Activated effector memory CD4-positive, alpha-beta T cell treated with anti-CD3 and anti-CD28 coated beads, Interleukin-2, amount 50 U/mL, for 16 hours (primary cell): ENCODE measurements at places on chromosomes 11 and 22.

DNA sequence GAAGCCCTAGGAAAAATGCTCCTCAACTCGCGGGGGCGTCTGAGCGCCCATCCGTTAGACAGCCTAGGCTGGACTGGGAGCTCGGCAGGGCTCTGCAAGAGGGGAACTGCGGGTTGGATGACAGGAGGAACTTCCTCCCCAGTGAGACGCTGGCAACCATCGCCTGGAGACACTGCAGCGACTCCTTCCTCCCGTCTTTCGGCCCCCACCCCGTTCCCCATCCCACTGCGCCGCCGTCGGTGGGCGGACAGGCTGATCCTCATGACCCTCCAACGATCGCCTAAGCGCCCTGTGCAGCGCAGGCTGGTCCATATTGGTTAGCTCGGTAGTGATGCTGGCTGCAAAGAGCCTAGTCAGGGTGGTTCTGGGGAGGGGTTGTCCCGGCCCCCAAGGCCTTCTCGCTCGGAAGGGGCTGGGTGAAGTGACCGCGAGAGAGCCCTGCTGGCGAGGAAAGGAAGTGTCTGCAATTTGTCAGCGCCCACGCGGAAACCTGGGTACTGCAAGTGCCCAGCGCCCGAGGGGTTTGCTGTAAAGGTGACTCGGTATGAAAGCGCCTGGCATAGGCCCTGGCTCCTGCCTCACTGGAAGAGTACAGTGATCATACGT, 638 bp downstream of the NRGN start:
- peak; percentile 83 for DNase-seq

- no peak for DNase-seq
Measured at GRCh38 chr11:24896118-24896835, 399.4 kb downstream of the LUZP2 start.

GRCh38 chr11:125222494-125222893, 57.9 kb downstream of the PKNOX2 start:
- DNase-seq = no peak

DNA sequence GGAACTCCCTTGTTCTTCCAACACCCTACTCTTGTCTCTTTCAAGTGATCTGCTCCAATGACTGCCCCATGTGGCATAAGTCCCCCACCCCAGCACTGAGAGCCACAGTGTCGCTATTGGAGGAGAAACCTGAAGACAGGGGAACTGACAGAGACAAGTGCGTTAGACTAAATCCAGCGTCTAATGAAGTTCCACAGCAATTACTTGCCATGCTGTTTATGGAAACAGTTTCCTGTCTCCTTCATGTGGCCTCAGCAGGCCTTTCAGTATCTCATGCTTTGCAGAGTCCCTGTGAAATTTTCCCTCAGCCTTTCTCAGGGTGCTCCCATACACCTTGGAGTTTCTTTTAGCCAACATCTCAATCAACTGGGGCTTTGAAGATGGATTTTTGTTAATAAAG, 277.4 kb downstream of the ETS1 start:
- DNase-seq = no peak

DNA sequence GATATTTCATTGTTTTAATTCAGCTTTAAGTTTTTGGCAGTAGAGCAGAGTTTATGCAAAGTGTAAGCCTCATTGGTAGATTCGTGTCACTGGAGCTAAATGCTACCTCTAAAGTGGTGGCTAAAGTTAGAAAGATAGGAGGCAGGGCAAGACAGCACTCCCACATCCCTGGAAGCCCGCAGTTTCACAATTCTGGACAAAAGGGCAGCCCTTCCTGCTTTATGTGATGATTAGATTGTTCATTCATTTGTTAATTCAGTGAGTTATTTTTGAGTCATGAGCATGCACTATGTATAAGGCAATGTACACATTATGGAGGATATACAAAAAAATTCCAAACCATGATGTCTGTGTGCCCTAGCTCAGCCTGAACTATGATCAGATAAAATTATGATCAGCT, 52.1 kb upstream of the EIF3M start:
- DNase-seq = no peak

GRCh38 chr22:43131773-43132501, 11.3 kb downstream of the MCAT start:
- DNase-seq = no peak

- DNase-seq = no peak
Measured at GRCh38 chr11:123457187-123457770, 27.2 kb downstream of the GRAMD1B start.

GRCh38 chr22:43554259-43554636, 142.4 kb downstream of the MPPED1 start:
- DNase-seq = no peak

DNA sequence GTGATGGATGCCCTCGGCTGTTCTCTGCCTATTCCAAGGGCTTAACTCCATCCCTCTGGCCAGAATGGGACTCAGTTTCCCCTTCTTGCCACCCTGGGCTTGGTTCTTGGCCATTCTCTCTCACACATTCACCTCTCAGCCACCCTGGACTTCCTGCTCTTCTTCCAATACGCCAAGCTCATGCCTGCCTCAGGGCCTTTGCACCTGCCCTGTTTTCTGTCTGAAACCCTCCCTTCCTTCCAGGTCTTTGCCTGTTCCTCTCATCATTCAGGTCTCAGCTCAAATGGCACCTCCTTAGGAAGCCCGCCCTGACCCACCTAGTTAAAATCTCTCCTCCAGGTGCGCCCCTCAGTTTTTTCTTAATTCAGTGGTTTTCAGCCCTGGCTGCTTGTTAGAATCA, 76.6 kb upstream of the TP53I11 start:
- no peak for DNase-seq

- DNase-seq = no peak
Measured at GRCh38 chr11:128840137-128840536, 27.0 kb downstream of the KCNJ1 start.

GRCh38 chr11:4416816-4417215, 23.3 kb upstream of the TRIM21 start:
- no peak for DNase-seq

DNA sequence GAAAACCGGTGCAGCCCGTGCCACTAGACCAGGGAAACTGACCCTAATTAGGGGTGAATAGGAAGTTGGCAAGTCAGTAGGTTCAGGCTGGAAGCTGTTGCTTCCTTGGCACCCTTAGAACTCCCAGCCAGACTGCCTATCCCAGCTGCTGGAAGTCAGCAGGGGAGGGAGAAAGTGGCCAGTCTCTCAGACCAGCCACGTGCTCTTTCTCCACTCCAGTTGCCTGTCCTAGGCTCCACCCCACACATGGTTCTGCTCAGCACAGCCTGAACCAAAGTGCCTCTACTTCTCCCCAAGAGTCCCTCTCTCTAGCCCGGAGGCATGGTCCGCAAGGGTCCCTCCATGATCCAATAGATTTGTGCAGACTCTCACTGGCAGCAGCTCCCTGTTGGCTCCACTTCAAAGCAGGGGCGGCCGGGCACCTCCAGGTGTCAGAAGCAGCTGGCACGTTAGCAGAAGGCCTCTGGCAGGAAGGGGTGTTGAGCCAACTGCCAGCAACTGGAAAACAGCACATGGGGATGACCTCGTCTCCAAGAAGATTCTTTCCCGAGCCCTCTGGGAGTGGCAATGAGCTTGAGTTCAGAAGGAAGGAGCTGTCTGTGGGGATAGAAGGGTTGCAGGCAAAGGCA, 27.7 kb downstream of the ARFGAP2 start:
- DNase-seq = peak; percentile 50

- DNase-seq = no peak
Measured at GRCh38 chr22:45072322-45072903, 62.6 kb upstream of the PHF21B start.

GRCh38 chr11:28461338-28461737, 353.1 kb downstream of the METTL15 start:
- DNase-seq = no peak

- no peak for DNase-seq
Measured at GRCh38 chr22:41245917-41246499, 5.3 kb upstream of the CHADL start.

DNA sequence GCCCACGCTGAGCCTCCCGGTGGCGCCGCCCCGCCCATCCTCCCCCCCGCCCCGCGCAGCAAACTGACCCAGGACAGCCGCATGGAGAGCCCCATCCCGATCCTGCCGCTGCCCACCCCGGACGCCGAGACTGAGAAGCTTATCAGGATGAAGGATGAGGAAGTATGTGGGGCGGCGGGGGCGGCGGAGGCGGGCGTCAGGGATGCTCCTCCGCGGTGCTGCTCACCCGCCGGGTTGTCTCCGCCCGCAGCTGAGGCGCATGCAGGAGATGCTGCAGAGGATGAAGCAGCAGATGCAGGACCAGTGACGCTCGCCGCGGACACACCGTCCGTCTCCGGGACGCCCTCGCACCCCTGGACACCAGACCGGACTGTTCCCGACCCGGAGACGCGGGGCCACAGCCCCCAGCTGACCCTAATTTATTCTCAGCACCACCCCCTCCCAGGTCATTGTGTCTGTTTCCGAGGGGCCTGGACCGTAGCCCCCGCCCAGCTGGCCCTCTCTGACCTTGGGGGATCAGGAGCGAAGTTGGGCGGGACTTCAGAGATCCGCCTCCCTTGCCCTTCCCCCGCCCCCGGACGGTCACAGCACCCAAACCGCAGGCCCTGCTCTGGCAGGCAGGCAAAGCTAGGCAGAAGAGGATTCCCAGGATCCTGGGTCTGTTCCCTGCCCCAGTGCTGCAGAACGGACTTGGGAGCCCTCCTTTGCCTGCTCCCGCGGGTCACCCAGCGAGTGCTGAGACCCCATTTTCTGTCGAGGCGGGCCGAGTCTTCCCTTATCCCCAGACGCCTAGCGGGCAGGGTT, 959 bp upstream of the GP1BB start:
- DNase-seq = no peak

DNA sequence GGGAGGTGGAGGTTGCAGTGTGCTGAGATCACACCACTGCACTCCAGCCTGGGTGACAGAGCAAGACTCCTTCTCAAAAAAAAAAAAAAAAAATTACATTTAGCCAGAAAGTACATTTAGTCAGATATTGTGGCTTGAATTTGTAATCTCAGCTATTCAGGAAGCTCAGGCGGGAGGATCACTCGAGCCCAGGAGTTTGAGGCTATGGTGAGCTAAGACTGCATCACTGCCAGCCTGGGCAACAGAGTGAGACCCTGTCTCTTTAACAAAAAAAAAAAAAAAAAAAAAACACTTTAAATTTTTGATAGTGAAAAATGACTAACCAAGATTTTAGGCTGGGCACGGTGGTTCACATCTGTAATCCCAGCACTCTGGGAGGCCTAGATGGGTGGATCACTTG, 27.3 kb downstream of the MRTFA start:
- DNase-seq = no peak

DNA sequence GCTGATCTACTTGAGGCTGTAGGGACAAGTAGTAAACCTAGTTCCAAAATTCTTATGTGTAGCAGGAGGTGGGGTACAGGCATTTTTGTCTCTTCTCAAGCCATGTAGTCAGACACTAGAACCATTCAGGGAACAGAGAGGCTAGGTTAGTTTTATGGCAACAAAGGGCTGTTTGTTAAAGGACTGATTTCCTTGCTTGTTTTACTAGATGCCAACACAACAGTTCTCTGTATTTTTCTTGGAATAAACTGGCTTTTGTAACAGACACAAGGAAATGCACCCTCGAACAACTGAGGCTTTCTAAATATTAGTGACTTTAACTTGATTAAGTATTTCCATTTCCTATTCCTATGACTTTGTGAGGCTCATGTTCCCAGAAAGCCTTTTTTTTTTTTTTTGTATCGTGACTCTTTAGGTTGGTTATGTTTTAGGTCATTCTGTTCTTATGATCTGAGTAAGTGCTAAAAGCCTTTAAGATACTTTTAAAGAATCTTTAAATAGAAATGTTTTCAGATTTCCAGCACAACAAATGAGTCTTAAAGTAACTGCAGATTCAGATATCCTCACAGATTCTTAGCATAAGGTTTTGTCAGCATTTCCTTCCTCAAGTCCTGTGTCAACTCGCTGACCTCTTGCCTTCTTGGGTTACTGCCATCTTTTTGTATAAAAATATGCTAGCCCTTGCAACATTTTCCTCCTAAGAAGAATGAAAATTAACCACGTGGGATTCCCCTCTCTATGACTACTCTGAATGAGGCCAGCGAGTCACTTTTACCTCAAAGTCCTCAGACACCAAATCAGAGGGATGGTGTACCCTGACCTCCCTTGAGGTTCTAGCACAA, 92.5 kb downstream of the CCDC83 start:
- no peak for DNase-seq

DNA sequence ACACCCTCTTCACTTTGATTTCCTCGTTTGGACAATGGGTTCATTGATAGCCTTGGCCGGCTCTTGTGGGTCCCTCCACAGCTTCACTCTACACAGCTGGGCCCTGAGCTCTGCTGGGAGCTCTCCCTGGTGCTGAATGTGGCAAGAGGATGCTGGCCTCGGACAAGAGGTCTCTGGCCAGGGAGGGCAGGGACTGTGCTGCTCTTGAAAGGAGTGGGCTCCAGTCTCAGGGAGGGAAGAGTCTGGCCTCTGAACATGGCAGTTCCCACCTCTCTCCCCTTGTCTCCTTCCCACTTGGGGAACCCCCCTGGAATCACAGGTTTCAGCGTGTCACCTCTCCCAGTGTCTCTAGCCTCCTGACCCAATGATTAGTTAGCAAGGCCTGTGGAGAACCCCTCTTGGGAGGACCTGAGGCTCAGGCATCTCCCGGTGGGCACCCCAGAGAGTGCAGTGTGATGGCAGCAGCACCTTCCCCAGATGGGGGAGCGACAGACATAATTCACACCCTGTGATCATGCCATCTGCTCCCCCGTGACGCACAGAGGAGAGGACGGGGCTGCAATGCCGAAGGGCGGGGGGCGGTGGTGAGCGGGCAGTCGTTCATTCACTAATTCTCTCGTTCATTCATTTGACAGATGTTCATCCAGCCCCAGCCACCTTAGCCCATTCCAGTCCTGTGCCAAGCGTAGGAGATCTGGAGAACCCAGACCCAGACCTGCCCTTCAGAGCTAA, 2.8 kb upstream of the CABP7 start:
- no peak for DNase-seq

DNA sequence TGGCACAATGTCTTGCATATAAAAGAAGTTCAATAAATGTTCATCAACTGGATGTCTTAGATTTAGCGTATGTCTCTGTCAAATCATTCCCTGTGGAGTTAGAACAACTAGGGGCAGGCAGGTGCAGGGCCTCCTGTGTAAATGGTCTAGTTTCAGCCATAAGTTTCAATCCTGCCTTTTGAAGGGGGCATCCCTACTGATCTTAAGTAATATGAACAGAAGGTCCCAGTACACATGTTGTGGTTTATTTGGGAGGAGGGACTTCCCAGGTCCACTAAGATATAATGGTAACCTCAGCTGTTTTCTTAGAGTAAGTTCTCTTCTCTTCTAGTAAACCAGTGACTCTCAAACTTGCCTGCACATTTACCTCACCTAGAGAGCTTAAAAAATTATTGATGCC, 19.8 kb downstream of the TTC12 start:
- no peak for DNase-seq
